Hematopoietic multipotent progenitor cell (in vitro differentiated cells): ENCODE measurements at places on chromosomes 1 and 21. TPM values are rescaled to one million over a fixed set of nuclear protein-coding genes. Genes with fewer than 3 reads are reported as not detected.

DNA sequence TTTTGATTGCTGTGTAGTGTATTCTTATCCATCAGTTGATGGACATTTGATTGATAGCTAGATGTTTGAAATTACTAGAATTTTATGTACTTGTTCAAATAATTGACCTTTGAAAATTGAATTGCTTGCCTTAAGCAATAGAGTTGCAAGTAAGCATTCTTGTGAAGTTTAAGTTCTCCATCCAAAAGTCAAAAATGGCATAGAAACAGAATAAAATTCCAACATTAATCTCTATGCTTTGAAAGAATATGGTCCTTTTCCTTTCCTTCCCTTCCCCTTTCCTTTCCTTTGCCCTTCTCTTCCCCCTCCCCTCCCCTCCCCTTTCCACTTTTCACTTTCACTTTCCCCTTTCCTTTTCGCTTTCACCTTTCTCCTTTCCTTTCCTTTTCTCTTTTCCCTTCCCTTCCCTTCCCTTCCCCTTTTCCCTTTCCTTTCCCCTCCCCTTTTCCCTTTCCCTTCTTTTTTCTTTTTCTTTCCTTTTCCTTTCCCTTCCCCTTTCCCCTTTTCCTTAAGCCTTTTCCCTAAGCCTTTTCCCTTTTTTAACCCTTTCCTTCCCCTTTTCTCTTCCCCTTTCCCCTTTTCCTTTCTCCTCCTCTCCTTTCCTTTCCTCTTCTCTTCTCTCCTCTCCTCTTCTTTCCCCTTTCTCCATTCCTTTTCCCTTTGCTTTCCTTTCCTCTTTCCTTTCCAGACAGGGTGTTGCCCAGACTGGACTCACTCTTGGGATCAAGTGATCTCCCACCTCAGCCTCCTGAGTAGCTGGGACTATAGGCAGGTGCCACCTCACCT is 67.4 kb downstream of the SASS6 start:
- no peak for DNase-seq

- DNase-seq: no peak
These were observed 4.4 kb downstream of the CCN1 start for GRCh38 chr1:85584923-85585322.

DNA sequence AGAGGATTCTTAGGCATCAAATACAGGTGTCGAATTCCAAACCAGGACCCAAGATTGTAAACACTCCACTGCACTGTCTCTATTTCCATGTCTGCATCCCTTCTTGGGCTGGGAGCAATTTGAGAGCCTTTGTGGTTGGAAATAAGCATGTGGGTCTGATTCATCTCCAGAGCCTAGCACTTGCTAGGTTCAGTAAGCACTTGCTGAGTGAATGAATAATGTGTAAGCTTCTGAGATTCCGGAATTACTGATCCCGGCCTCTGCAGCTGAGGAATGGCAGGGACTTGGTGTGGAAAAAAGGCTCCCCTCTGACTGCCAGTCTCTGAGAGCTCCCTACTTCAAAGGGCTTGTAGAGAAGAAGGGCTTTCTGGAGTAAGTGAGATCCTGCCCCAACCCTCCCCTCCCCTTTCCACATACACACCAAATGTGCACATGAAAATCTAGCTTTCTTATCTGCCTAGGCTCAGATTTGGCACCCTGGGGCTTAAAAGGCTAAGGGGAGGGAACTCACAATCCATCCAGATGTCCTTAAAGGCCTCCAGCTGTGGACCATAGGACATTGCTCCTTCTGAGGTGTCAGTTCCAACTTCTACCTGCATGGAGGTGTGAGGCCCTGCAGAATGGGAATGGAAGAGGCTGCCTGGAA is 39.6 kb upstream of the TRABD2B start:
- DNase-seq: no peak

DNA sequence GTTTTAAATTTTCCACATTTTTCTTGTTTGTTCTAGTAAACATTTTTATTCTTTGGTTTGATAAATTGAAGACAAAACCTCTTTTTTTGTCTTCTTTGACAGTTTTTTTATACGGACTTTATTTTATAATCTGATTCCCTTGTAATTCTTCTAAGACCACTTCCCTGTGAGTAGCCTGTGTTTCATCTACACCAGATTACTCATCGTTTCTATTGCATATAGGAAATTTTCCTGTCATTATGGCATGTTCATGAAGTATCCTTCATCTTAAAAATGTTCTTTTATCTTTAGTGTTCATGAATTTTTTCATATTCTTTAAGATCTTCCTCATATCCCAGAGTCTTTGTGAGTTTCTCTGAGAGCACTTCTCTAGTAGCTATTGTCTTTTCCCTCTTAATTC is 109.8 kb downstream of the USP25 start:
- no peak for DNase-seq

- no peak for DNase-seq
These were observed 40.0 kb upstream of the EPS15 start for GRCh38 chr1:51559064-51559500.

The ID3 gene
- 186 TPM for total RNA-seq

The PIAS3 gene
- 15.6 TPM for total RNA-seq

The MAP7D1 gene
- 105 TPM for total RNA-seq

The KCNQ4 gene
- 0.54 TPM for total RNA-seq
